Endothelial cell of umbilical vein (primary cell): ENCODE measurements at places on chromosomes 5 and 9.

DNA sequence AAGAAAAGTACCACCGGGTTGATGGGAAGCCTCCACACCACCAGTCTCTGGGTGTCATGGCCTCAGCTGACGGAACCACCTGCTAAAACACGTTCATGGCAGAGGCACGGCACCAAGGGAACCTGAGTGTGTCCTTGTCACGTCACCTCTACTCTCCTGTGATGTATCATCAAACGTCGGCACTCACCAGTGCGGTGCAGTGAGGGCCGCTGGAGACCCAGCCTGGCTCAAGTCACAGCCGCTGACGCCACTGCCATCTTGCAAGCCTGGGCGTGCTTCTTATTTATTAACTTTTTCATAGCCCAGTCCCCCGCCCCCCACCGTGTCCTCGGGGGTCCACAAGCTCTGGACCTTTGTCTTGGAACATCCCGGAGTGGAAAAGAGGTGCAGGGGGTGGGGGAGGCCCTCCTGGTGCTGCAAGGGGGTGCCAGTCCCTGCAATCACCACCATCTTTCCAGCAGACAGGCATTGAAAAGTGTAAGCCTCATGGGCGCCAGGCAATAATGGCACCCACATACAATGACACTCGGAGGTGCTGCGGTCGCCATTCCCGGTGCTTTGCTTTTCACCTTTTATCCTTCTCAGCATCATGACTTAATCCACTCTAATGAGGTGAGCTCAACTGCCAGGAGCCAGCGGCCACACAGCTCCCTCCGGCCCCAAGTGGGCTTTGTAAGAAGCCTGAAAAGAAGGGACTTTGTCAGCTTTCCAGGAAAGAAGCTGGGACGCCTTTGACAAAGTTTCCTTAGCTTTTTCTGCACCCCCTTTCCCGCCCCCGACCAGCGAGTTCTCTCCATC lies 202.3 kb upstream of the IRX1 start:
- no peak for DNase-seq

- DNase-seq: no peak
Observed at GRCh38 chr5:172648013-172648381, 6.9 kb downstream of the NEURL1B start.

- no peak for DNase-seq
Observed at GRCh38 chr5:61263072-61263471, 69.0 kb upstream of the ZSWIM6 start.

DNA sequence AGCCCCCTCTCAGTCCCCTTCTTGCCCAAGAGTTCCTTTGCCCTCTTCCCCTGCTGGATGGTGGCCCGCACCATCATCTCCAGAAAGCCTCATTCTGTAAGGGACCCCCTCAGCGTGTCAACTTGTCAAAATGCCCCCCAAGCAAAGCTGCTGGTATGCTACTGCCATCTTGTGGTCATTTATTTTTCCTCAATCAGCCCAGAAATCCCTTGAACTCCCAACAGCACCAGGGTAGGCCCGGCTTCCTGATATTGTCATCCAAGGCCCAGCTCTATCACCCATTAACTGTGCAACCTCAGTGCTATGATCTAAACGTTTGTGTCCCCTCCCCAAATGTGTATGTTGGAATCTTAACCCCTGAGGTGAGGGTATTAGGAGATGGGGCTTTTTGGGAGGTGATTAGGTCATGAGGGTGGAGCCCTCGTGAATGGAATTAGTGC lies 53.2 kb upstream of the FBXW11 start:
- peak; percentile 35 for DNase-seq

DNA sequence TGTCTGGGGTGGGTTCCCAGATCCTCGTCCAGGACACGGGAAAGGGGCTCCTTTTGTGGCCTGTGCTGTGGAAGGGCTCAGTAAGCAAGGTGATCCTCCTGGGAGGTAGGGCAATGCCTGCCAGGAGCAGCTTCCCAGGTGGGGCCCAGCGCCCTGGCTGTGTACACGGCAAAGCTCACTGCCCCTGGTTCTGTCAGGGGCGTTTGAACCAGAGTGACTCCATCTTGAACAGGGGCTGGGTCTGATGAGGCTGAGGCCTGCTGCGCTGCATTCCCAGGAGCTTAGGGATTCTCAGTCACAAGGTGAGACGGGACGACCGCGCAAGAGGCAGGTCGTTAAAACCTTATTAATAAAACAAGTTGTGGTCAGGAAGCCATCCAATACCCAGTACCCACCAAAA lies 19.9 kb upstream of the SLC12A7 start:
- no peak for DNase-seq

DNA sequence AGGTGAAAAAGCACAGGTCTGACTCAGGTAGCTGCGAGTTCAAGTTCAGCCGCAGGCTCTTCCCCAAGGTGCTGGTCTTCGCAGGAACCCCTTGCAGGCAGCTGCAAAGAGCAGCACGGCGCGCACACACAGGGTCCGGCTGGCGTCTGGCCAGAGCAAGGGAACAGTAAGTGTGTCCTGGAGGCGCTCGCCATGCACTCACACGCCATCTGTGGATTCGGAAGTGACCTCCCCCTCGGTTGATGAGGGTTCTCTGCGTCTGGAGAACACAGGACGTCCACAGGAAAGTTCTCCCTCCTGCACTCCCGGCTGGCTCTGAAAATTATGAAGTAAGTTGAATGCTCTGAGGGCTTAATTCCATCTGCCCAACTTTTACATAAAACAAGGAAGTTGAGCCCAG lies 14.0 kb upstream of the EGFL7 start:
- peak; percentile 97 for DNase-seq

- no peak for DNase-seq
Observed at GRCh38 chr9:16125629-16126028, 572.8 kb downstream of the CCDC171 start.

- DNase-seq: no peak
Observed at GRCh38 chr9:96777426-96777864, 442 bp downstream of the ZNF510 start.

GRCh38 chr9:5499889-5500398 lies 10.4 kb upstream of the PDCD1LG2 start:
- DNase-seq: peak; percentile 97

GRCh38 chr9:72557549-72557948 lies 36.1 kb downstream of the TMC1 start:
- DNase-seq: peak; percentile 49

- no peak for DNase-seq
Observed at GRCh38 chr9:130311408-130312140, 46.0 kb downstream of the HMCN2 start.

GRCh38 chr9:131543141-131543540 lies 2.2 kb upstream of the PRRT1B start:
- DNase-seq: no peak

DNA sequence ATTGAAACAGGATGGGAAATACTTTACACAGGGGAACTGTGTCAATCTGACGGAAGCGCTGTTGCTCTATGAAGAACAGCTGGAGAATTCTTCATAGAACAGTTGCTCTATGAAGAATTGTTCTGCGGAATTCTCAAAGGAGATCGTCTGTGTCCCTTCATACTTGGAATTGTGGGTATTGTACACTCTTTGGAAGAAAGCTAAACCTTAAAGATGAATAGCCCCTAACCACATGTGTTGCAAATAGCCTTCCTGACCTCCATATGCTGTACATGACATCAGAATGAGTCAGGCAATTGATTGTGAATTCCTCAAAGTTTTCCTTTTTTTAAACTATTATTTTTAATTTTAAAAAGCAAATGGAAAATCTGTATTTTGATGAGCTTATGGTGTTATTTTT lies 15.6 kb downstream of the NIM1K start:
- DNase-seq: no peak
